ENCODE measurements at places on chromosomes 12 and 14.
A peak's percentile ranks its signal among the peaks of the same experiment; 100 is the strongest.

- no peak for DNase-seq
- no peak overlapping the region for H3K27ac ChIP-seq
- no peaks in the 10 kb centered on the region for H3K36me3 ChIP-seq
- peaks cover 82% of the 10 kb centered on the region for H3K27me3 ChIP-seq
- H3K4me3 ChIP-seq: no peak overlapping the region
These were observed 303.9 kb downstream of the CACNA1C start for GRCh38 chr12:2356601-2357125.

DNA sequence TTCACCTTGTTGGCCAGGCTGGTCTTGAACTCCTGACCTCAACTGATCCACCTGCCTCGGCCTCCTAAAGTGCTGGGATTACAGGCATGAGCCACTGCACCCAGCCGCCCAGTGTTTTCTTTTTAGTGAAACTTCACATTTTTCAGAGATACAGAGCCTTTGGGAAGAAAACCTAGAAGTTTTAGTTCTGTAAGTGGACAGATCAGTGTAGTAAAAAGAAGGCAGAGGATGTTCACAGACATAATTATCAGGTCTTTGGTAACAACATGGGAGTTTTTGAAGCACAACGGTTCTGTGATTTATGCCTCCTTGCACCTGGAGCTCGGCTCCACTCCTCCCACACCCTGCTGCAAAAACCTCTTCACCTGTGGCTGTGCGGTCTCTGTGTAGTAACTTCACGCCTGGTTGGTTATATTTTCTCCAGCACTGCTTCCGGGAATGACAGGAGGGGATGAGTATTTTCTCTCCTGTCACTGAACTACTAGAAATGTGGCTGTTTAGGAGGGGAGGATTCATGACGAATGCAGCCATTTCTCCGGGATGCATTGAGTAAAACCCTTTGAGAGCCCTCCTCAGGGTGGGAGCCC, 67.0 kb downstream of the ARF6 start:
- no peaks in the 10 kb centered on the region for H3K27me3 ChIP-seq
- peak; percentile 88 for DNase-seq
- peak overlapping the region; percentile 88 for H3K27ac ChIP-seq
- H3K36me3 ChIP-seq: no peaks in the 10 kb centered on the region
- peaks cover 53% of the 10 kb centered on the region for H3K4me1 ChIP-seq

- H3K27me3 ChIP-seq: no peaks in the 10 kb centered on the region
- DNase-seq: no peak
- 0 out of 2 replicates have a peak, but pooled peaks cover 10% of the 10 kb centered on the region for H3K36me3 ChIP-seq
- no peak overlapping the region for H3K4me3 ChIP-seq
These were observed 96.7 kb downstream of the CHST11 start for GRCh38 chr12:104553421-104553820.

DNA sequence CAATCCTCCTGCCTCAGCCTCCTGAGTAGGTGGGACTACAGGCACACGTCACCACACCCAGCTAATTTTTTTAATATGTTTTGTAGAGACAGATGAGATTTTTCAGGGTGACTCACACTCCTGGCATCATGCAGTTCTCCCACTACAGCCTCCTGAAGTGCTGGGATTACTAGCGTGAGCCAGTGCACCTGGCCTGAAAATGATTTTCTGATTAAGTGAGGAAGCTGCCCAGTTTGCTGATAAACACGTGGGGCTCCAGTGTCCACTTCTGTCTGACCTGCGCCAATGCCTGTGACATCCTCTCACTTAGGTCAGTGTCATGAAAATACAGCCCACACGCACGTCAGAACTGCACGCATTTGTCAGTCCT, 37.0 kb upstream of the SFSWAP start:
- no peak overlapping the region for H3K27ac ChIP-seq
- DNase-seq: peak; percentile 61
- no peaks in the 10 kb centered on the region for H3K4me1 ChIP-seq
- no peaks in the 10 kb centered on the region for H3K36me3 ChIP-seq

- no peak overlapping the region for H3K27ac ChIP-seq
- no peaks in the 10 kb centered on the region for H3K36me3 ChIP-seq
- peaks cover 5% of the 10 kb centered on the region for H3K27me3 ChIP-seq
These were observed 59.5 kb downstream of the SMUG1 start for GRCh38 chr12:54129028-54129903.

- H3K4me3 ChIP-seq: no peak overlapping the region
- peaks cover 20% of the 10 kb centered on the region for H3K4me1 ChIP-seq
- H3K27me3 ChIP-seq: no peaks in the 10 kb centered on the region
These were observed 71.3 kb downstream of the TSPAN11 start for GRCh38 chr12:30997685-30998440.

DNA sequence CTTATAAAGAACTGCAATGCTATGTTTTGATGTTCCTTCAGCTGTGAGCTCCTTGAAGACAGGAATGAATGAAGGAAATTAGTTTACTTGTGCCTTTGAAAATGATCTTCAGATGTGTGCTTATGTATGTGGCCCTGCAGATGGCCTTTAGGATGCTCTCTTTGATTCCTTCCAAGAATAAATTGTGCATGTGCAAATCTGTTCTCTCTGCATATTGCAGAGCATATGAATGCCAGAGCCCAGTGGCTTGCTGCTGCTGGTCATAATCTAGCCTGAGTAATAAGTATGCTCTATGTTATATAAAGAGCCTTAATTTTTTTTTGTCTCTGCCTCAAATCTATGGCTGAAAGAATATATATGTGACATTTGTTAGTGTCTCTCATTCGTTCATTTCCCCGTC, 341.9 kb upstream of the NOVA1 start:
- no peak overlapping the region for H3K27ac ChIP-seq
- DNase-seq: no peak
- H3K27me3 ChIP-seq: no peaks in the 10 kb centered on the region

GRCh38 chr14:69654116-69654515, 42.7 kb downstream of the SUSD6 start:
- no peaks in the 10 kb centered on the region for H3K27me3 ChIP-seq
- H3K4me1 ChIP-seq: peaks cover 100% of the 10 kb centered on the region
- peak overlapping the region; percentile 51 for H3K27ac ChIP-seq
- peak; percentile 93 for DNase-seq
- no peak overlapping the region for H3K4me3 ChIP-seq

- no peaks in the 10 kb centered on the region for H3K4me1 ChIP-seq
- DNase-seq: no peak
- H3K27me3 ChIP-seq: peaks cover 14% of the 10 kb centered on the region
- H3K36me3 ChIP-seq: no peaks in the 10 kb centered on the region
- no peak overlapping the region for H3K27ac ChIP-seq
These were observed 1562.4 kb upstream of the TMEM132C start for GRCh38 chr12:126704609-126705008.

DNA sequence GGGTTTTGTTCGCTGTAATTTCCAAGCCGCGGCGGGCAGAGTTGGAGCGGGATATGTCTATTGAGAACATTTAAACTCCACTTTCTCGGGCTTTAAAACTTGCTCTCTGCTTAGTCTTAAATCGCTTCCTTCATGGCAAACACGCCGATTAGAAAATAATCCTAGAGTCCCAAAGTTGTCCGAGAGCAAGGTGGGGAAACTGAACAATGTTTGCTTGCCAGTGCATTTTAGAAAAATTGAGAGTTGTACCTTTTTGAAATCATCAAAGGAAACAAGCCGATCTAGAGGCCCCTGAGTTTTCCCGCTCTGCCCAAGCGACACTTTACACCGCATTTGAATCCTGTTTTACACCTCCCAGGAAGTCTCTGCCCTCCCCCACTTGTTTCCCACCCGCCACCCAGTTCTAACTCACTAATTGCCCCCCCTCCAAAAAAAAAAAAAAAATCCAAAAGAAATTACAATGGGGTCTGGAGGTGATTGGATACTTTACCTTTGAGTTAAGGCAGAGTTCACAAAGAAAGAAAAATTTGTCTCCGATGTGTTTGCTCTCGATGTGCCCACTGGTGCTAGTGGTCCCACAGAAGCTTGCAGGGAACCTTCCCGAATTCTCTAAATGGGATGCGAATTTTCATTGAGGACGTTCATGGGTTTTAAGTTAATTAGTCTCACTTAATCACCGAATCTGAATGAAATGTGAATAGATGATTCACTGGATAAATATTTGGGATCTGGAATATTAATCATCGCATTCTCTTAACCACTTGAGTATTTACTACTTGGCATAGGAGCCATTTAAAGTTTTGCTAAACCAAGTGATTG, 2.3 kb downstream of the HMGA2 start:
- peaks cover 60% of the 10 kb centered on the region for H3K4me1 ChIP-seq
- DNase-seq: peak; percentile 70
- H3K36me3 ChIP-seq: peaks cover 14% of the 10 kb centered on the region
- H3K27me3 ChIP-seq: no peaks in the 10 kb centered on the region

DNA sequence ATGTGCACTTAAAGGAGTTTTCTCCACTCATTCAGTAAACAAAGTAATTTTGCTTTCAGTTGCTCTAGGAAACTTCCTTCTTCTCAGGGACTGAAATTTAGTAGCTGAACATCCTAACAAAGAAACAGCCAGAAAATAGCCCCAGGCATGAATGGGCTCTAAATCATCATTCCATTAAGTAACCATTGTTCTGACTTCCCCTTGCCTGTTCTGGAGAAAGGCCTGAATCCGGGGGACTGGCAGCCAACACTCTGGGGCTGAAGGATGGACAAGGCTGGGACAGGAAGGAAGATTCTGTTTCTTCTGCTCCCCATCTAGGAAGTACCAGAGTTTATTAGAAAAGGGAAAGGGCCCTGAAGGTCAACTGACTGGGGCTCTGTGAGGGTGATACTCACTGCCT, 104.5 kb downstream of the ESRRB start:
- H3K27me3 ChIP-seq: peaks cover 98% of the 10 kb centered on the region
- no peak for DNase-seq
- H3K27ac ChIP-seq: no peak overlapping the region
- no peaks in the 10 kb centered on the region for H3K4me1 ChIP-seq
- H3K4me3 ChIP-seq: no peak overlapping the region
- H3K36me3 ChIP-seq: no peaks in the 10 kb centered on the region

GRCh38 chr12:124393831-124394230, 98.9 kb downstream of the RFLNA start:
- H3K4me1 ChIP-seq: peaks cover 64% of the 10 kb centered on the region
- no peak overlapping the region for H3K4me3 ChIP-seq
- H3K36me3 ChIP-seq: peaks cover 10% of the 10 kb centered on the region
- no peaks in the 10 kb centered on the region for H3K27me3 ChIP-seq

DNA sequence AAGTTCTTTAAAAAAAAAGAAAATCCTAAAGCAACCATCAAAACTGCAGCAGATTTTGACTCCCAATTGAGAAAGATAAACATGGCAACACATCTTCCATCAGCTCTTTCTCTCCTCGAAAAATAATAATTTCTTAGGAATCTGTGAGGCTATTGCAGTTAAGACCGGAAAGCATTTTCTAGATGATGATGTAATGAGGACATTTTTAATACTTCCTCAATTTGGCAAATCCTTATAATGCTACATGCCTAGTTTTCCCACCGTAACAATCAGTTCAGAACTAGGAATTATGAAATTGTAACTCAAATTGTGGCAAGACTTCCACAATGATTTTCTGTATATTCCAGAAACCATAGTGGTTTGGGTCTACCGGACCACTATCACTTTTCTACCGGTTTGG, 180.9 kb upstream of the PDE3A start:
- no peaks in the 10 kb centered on the region for H3K4me1 ChIP-seq
- H3K4me3 ChIP-seq: no peak overlapping the region
- H3K27me3 ChIP-seq: no peaks in the 10 kb centered on the region
- no peak for DNase-seq

GRCh38 chr12:100720016-100720654, 74.4 kb upstream of the ANO4 start:
- H3K4me1 ChIP-seq: no peaks in the 10 kb centered on the region
- H3K36me3 ChIP-seq: no peaks in the 10 kb centered on the region
- peaks cover 21% of the 10 kb centered on the region for H3K27me3 ChIP-seq
- no peak overlapping the region for H3K4me3 ChIP-seq
